ENCODE measurements at places on chromosomes 13 and 19. TPM values are rescaled to one million over a fixed set of nuclear protein-coding genes. Genes with fewer than 3 reads are reported as not detected.
A peak's percentile ranks its signal among the peaks of the same experiment; 100 is the strongest.

The CCDC8 gene
- 10.1 TPM for total RNA-seq

DNA sequence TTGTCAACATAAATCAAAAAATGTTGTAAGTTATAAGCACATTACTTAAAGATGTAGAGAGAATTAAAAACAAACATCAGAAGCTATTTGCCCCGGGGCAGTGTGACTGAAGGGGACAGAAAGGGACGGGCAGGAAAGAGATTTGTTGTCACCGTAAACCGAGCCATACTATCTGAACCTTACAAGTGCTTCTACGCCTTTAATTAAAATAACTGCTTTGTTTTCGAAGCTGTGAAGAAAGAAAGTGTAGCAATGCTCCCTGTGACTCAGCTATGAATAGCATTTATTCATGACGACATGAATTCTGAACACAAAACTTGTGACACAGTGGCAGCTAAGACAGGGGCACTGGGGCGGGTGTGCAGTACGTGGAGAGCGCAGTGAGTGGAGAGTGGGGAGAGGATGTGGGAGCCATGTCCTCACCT, 30.0 kb downstream of the ZNF787 start:
- peak; percentile 72 for ATAC-seq

The ZNF677 gene
- 29.0 TPM for total RNA-seq

DNA sequence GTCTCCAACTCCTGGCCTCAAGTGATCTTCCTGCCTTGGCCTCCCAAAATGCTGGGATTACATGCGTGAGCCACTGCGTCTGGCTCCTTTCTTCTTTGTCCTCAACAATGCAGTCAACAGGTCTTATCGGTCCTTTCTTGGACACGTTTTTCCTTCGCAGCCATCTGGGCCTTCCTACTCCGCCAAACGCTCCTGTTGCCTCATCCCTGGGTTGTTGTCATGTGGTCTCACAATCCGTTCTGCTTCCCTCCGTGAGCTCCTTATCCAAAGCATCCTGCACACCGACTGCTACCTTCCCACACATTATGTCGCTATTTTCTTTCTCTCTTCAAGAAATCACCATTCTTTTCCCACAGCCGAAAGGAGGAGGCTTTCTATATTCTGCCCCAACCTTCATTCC, 306.8 kb downstream of the DCLK1 start:
- no peak for ATAC-seq

- no peak for ATAC-seq
Observed at GRCh38 chr13:52905701-52906100, 57.3 kb upstream of the PCDH8 start.

DNA sequence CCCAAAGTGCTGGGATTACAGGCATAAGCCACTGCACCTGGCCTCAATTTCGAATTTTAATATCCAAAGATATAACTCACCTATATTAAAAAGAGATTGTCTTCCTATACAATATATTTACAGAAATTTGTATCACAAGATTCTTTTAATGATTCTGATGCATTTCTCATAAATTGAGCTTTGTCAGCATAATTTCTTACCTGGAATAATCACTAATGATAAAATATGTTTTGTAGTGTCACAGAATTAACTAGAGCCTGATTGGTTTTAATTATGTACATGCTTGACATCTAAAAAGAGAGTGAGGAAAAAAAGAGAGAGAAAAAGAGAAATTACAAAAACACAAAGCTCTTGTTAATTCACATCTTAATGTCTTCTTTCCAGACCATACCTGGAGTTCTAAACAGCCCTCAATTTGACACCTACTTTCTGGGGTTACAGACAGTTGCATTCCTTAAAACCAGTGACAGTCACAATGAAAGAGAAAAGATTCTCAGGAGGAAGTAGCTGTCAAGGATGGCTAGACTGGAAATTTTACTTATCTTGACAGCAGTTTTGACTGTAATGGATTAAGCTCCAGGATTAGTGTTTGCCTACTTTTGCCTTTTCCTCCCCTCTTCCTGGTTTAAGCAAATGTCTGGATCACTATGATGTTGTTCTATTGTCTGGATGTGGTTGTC, 214.4 kb downstream of the SPRY2 start:
- no peak for ATAC-seq

The IL4I1 gene
- 1.2 TPM for total RNA-seq

The CEACAM20 gene
- not detected for total RNA-seq

Data from gastroesophageal sphincter (tissue), 4 donors.